ENCODE measurements at places on chromosomes 3 and 15.
A peak's percentile ranks its signal among the peaks of the same experiment; 100 is the strongest.

- no peak for DNase-seq
Observed at GRCh38 chr3:144045766-144046165, 74.1 kb downstream of the DIPK2A start.

DNA sequence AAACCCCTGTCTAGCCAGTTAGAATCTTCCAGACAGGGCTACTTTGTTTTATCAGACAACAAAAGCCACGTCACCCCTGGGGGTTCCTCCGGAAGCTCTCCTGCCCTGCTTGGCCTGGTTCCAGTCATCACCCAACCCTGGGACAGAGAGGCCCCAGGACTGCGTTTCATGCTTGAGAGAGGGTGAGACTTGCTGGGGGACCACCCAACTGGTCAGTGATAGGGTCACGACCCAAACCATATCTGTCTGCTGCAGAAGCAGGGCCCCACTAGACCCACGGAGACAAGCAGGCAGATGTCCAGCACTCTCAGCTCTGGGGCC lies 1.2 kb downstream of the NT5DC2 start:
- DNase-seq = no peak

DNA sequence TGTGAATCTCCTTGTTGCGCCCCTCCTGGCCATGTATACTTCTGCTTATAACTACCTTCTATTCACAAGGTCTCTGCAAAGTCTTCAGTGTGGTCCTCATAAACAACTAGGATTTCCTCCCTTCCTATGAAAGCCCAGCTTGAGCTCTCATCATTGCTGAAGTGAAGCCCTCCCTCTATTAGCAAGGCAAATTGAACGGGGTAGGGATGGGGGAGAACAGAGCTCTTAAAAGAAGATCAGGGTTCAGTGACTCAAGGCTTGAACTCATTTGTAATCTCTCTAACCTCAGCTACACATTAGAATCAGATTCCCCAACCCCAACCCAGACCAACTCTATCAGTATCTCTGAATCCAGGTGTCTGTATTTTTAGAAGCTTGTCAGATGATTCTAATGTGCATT lies 88.3 kb upstream of the ST8SIA2 start:
- no peak for DNase-seq

DNA sequence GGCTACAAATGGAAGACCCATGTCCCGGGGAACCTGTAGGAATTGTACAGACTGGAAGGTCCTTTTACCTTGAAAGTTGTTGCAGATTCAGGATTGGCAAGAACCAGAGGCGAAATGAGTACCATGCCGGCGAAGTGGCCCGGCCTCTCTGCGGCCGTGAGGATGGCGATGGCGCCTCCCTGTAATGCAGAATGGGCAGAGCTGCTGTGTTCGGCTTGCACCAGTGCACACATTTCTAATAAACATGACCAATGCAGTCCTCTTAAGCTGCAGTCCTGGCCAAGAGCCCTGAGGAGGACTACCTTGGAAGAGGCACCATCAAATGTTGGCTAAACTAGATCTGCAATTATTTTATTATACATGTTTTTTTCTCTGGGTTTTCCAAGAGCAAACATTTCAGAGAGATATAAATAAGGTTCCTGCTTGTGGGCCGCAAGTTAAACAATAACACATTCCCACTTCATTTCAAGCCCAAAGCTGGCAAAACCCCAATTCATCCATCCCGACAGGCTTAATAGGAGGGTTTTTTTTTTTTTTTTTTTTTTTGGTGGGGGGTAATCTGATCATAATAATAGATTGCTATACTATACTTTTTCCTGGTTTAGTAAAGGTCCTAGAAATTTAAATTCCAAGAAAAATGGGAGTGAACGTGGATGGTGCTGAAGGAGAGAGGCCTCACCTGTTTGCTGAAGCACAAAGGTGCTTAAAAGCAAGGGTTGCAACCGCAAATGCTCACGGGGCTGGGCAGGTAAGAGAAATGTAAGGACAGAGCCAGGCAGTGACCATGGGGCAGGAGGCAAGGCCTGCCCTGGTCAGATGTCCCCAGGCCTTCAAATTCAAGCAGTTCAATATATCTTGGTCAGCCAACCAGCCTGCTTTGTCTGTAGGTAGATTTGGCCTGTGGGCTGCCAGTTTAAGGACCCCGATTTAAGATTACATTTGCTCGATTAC lies 48.5 kb downstream of the ABTB1 start:
- DNase-seq = no peak

GRCh38 chr15:27692438-27692837 lies 406.7 kb downstream of the OCA2 start:
- DNase-seq = no peak

DNA sequence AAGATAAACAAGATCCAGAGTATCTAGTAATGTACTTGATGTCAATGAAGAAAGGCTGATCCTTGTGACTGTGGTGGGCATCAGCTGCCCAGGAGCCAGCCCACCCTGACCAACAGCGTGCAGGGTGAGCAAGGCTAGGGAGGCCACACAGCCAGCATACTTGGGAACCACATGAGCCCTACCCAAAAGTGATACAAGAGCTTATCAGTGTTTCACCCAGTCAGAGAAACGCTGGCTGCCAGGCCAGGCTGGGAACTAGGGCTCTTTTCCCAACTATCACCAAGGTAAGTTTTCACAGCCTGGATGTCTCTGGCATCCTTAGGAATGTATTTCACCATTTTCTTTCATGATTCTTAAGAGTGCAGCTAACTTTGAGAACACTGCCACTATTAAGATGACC lies 24.9 kb downstream of the CHAC1 start:
- no peak for DNase-seq

- DNase-seq = no peak
Observed at GRCh38 chr15:74136814-74137536, 6.6 kb downstream of the ISLR2 start.

- no peak for DNase-seq
Observed at GRCh38 chr3:31670136-31670535, 137.4 kb downstream of the STT3B start.

DNA sequence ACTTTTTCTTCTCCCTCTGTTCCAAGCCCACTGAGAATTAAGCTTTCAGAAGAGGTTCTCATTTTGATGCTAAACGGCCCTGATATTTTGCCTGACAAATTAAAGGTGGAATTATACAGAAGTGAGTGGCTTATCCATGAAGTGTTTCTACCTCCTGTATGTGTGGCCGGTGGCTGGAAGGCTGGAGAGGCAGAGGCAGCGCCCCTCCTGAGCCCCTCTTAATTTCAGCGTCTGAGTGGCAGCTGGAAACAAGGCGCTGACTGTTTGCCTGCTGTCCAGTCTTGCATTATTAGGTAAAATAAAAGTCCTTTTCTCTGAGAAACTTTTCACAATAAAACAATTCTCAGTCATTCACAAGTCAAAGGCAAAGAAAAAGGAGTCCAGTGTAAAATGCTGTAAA lies 685.7 kb downstream of the MCTP2 start:
- DNase-seq = no peak

DNA sequence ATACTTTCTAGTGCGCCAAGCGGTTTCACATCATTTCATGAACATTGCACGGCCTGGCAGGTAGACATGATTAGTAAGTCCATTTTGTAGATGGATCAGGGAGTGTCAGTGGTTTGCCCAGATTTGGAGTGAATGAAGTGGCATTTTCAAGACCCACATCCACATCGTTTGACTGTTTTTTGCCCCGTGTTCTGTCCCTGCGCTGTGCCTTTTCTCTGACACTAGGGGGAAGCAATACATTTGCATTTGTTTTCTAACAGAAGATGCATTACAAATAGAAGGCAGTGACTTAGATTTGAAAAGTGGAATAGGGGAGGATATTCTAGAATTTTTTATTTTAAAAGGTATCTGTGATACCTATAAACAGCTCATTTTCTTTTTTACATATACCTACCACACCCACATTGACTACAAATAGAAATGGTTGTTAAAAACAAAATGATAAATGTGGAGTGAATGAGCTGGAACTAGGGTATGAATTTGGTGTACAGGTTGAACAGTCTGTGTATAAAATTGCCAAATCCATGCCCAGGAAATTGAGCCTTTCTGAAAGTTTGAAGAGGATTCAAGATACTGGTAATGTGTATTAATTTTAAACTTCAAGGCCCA lies 98.0 kb downstream of the USP13 start:
- DNase-seq = no peak

DNA sequence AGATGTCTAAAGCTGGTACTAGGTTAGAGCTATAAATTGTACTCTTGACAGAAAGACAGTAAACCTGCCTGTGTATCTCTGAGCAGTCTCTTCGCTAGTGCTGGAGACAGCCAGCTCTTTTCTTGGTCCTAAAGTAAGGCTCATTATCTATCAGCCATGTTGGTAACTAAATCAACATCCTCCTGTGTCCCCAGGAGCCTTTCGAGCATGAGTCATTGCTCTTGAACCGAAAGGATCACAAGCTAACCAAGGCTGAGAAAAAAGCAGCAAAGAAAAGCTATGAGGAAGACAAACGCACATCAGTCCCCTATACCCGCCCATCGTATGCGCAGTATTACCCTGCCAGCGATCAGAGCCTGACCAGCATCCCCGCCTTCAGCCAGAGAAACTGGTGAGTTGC lies 25.0 kb upstream of the TEX264 start:
- DNase-seq = no peak

DNA sequence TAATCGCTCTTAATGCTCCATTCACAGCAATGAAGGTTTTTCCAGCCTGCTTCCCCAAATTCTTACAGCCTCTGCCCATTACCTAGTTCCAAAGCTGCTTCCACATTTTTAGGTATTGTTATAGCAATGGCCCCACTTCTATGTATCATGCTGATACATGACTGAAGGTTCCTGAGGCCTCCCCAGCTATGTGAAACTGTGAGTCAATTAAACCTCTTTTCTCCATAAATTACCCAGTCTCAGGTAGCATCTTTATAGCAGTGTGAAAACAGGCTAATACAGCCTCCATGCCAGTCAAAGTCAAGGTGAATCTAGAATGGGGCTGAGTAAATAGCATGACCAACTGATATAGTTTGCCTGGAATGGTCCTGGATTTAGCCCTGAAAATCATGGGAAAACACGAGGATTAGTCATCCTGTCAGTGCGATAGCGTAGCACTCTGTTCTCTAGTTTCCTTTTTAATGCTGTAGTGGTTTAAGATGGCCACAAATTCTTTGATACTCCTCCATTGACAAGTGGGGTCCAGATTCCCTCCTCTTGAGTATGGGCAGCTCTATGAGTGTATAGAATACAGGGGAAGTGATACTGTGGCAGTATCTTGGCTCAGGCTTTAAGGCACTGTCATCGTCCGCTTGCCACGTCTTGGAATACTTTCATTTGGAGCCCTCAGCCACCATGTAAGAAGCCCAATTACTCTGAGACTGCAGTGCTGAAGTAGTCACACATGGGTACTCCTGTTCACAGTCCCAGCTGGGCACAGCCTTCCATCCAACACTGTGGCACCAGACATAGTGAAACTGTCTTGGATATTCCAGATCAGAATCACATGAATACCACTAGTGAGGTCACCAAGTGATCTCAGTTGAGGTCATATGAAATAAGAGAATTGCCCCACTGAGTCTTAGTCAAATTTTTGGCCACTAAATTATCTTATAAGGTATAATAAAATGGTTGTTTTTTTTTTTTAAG lies 94.0 kb upstream of the PLCL2 start:
- peak; percentile 2 for DNase-seq

DNA sequence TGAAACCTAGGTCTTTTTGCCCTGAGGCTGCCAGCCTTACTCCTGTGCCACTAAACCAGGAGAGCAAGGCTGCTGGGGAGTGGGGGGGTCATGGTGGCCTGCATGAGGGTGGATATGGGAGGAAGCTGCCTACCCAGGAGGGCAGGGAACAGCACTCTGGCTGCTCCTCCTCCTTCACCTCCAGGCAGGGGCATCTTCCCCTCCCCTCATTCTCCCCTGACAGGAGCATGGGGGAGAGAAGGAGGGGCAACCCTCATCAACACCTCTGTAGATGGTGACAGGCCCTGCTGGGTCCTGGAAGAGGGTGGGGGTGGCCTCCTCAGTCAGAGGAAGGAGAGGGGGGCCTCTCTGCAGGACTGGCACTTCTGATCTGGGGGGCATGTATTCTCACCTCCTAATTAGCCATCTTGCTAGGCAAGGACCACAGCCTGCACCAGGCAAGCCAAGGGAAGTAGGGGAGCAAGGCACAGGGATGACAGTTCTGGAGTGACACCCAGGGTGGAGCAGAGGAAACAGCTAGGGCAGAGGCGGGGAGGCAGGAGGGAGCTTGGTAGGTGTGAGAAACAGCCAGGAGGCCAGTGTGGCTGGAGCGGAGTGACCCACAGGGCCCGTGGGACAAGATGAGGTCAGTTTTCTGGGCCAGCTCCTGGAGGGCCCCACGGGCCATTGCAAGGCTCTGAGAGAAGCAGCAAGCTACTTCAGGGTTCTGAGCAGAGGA lies 4.9 kb downstream of the CCDC33 start:
- no peak for DNase-seq

DNA sequence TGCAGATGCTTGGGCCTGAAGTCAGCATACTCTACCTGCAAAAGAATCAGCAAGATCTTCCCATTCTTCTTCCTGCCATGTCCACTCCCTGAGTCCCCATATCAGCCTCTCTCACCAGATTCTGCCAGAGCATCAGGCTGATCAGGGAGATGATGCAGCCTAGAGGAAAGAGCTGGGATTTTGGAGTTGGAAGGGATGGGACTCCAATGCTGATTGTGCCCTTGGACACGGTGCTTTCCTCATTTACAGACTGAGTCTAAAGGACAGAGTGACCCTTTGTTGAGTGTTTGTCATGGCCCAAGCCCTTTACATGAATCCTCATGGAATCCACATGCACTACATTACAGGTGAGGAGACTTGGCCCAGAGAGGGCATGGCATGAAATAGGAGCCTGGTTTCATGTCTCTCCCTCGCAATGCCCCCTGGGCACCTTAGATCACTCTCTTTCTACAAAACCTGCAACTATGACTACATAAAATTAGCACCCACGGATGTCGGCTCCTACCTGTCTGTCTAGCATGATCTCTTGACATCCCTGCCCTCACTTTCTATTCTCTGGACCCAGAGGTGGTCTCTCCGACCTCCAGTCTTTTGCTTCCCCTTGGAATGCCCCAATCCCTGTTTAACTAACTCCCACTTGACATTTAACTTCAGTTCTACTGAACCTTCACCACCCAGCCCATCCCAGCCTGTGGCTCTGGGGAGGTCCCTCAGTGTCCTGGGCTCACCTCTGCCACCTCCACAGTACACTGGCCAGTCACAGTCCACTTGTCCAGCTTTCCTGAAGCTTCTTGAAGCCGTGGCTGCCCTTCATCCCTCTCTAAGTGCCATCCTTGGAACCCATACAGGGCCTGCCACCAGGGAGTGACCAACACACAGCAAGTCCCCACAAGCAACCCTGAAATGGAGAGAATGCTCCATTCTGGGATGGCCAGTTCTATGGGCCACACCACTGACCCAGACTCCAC lies 173.5 kb downstream of the ABHD5 start:
- no peak for DNase-seq

- no peak for DNase-seq
Observed at GRCh38 chr3:123780656-123781055, 103.5 kb downstream of the MYLK start.

GRCh38 chr3:180630371-180630770 lies 28.4 kb downstream of the TTC14 start:
- DNase-seq = no peak

DNA sequence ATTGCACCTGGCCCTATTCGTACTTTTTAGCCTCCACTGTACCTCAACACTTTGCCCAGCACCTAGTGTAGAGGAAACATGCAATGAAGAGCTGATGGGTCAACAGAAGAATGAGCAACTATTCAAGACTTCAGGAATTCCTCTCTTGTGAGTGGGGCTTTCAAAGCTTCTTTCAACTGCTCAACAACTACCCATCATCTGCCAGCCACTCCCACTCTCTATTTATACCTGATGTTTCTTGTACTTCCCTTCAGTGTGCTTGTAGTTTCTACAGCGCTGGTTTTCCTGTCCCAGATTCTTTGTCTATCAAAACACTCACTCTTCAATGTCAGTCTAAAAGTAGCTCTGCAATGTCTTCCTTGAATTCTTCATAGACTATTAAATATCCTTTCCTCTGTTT lies 168.3 kb upstream of the LPP start:
- DNase-seq = no peak

Measured in stimulated activated CD4-positive, alpha-beta T cell treated with anti-CD3 and anti-CD28 coated beads, Interleukin-12 subunit alpha, Interleukin-12 subunit beta, amount 100 ng/mL, for 24 hours (primary cell).